ENCODE measurements at places on chromosomes 12 and 14.

GRCh38 chr12:79409562-79409961, 281.2 kb downstream of the PAWR start:
- no peak for DNase-seq

DNA sequence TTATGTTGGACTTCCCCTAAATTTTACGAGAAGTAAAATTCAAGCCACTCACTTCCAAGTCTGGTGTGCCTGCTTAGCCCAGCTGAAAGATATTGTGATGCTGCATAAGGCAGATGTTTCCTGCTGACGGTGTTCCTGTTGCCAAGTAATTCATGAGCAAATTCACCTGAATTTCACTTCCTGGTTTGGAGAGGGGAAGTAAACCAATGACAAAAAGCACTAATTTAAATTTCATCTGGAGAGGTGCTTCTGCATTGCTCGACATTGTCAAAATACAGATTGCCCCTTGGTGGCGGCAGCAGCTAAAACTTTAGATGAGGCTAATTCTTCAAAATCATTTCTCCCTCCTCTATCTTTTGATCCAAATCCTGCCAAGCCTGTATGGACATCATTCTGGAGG, 281.1 kb downstream of the AACS start:
- DNase-seq = no peak

- peak; percentile 86 for DNase-seq
Observed at GRCh38 chr14:58239244-58240195, 5.1 kb upstream of the PSMA3 start.

GRCh38 chr12:87304406-87304805, 724.8 kb downstream of the C12orf50 start:
- DNase-seq = no peak

- DNase-seq = no peak
Observed at GRCh38 chr14:44620121-44621019, 113.3 kb upstream of the FSCB start.

DNA sequence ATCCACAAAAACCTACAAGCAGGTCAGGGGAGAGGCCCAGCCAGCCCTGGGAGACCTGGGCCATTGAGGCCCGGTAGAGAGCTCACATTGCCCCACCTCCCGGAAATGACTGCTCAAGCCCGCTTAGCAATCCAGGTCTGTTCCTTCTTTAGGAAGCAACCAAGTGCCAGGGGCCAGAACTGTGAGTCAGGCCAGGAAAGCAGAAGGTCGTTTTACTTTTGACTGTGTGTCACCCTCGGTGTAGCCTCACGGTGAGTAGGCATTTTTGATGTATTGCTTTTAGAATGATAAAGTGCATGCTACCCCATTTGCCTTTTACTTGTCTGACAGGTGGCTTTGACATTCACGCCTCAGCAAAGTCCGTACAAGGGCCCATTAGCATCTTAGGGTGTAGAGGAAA, 25.4 kb upstream of the PWP1 start:
- no peak for DNase-seq

- no peak for DNase-seq
Observed at GRCh38 chr12:106445959-106446358, 88.4 kb downstream of the POLR3B start.

- DNase-seq = no peak
Observed at GRCh38 chr14:35406090-35406489, 1.5 kb upstream of the NFKBIA start.

- no peak for DNase-seq
Observed at GRCh38 chr14:76514213-76514998, 138.5 kb downstream of the ESRRB start.

GRCh38 chr12:108179305-108179704, 50.2 kb downstream of the WSCD2 start:
- DNase-seq = no peak

DNA sequence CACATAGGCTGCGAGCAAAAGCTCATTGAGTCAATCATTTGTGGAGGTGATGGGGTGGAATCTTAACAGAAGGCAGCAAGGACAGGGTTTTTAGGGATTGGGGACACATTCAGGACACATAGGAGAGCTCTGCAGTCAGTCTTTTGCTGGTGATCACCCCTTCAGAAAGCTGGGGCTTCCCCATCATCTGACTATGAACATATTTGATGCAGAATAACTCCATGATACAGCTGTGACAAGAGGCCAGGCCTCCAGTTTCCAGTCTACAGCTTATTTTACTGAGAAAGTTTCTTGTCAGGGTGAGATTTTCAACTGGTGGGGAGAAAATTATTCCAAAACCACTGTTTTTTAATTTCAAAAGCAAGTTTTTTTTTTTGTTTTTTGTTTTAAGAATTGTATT, 134.2 kb downstream of the TMEM30B start:
- no peak for DNase-seq

DNA sequence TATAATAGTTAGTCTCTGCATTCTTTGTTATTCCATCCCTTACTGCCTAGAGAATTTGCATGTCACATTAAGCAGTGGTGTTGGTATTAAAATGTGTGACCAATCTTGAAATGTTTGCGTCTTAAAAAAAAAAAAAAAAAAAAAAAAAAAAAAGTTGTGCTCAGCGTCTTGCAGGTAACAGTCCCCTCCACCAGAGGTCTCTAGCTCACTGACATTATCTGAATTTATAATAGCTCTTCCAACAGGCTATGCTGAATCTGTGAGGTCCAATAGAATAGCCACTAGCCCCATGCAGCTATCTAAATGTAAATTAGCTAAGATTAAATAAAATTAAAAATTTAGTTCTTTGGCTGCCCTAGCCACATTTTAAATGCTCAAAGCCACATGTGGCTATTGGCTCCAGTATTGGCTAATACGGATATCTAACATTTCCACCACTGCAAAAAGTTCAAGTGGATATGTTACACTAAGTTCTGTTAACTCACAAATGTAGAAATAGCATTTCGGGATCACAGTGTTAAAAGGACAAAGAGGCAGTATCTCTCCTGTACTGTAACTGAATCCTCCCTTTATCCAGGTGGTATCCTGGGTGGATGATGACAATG, 28.7 kb downstream of the NKX2-8 start:
- DNase-seq = no peak

GRCh38 chr14:51859131-51859530, 1.3 kb upstream of the GNG2 start:
- DNase-seq = no peak

- no peak for DNase-seq
Observed at GRCh38 chr14:56219666-56220413, 101.6 kb downstream of the PELI2 start.

DNA sequence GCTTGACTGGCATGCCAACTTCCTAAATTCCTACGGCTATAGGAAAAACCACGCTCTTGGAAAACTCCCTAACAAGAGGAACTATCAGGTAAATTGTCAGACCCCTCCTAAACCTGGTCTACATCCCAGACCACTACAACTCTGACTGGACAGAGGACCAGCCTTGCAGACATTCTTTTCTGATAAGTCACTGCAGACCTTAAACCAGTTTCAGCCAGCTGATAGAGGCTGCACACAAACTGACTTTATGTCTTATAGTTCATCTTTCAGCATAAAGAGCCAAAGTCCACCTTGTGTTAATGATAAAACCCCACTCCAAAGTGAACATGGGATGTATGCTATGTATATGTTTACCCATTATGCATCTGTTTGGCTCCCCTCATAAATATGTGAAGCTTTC, 166.6 kb downstream of the KTN1 start:
- DNase-seq = no peak

GRCh38 chr12:19110221-19110940, 19.2 kb upstream of the PLEKHA5 start:
- DNase-seq = no peak

DNA sequence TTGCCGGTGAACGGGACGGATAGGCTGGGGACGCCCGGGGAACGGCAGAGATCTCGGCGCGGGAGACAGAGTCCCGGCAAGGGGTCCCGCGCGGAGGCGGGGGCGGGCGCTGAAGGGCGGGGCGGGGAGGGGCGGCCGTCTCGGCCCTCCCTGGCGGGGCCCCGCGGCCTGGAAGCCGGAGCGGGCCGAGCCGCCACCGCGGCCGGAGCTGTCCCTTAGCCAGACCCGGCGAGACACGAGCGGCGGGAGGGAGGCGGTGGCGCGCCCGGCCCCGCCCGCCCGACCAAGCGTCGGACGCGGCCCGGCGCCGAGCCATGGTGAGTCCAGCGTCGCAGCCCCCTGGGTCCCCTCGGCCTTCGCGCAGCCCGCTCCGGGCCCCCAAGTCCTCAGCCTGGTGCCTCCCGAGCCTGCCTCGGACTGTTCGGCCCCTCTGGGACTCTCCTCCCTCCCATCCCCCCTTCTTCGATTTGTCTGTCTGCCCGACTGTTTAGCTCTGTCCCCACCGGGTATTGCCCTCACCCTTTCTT, at the start of gene ARHGEF40:
ARHGEF40 (plus strand) TSS at position 222 of the 527 bp plus-strand sequence; CDS start at position 315, 93 bp downstream.
- no peak for DNase-seq

Measured in stimulated activated CD4-positive, alpha-beta T cell treated with anti-CD3 and anti-CD28 coated beads, Interleukin-1b, Interleukin-23, amount 100 ng/mL, for 24 hours (primary cell).